Activated naive CD8-positive, alpha-beta T cell treated with anti-CD3 and anti-CD28 coated beads for 36 hours (primary cell): ENCODE measurements at places on chromosomes 13 and 19. TPM values are rescaled to one million over a fixed set of nuclear protein-coding genes. Genes with fewer than 3 reads are reported as not detected.
A peak's percentile ranks its signal among the peaks of the same experiment; 100 is the strongest.

DNA sequence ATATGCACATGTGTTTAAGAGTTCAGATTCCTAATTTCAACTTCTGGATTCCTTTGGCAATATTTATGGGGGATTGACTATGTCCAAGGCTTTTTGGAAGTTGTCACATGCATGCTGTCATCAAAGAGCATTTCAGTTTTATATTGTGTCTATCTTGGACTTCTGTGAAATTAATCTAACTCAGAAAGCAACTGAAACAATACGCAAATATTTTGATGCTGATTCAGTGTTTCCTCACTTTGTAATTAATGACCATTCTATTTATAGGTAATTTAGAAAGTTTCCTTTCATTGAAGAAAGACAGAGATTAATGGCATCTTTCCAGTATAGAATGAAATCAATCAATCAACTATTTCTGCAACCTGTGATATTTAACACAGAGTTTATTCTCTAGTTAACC lies 550.1 kb downstream of the PCDH9 start:
- H3K4me1 ChIP-seq: no peaks in the 10 kb centered on the region
- H3K4me3 ChIP-seq: no peak overlapping the region
- no peaks in the 10 kb centered on the region for H3K36me3 ChIP-seq
- H3K27ac ChIP-seq: no peak overlapping the region
- no peaks in the 10 kb centered on the region for H3K27me3 ChIP-seq
- DNase-seq: no peak

DNA sequence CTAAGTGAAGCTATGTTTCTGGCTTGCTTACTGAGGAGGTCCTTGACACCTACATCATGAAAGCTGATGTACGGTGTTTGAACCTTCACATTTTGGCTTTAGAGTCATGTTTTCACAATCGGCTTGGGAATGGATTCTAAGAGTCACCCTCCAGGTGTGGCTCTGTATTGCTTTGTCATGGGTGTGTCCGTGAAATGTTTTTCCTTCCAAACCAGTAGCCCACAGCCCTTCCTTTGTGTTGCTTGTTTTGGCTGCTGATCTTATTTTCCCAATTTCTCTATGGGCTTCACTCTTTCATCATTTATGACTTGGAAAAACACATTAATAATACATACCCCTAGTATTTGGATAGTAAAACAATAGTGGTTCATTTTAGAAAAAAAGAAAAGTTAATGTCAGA lies 240.6 kb downstream of the GGACT start:
- no peaks in the 10 kb centered on the region for H3K4me1 ChIP-seq
- H3K36me3 ChIP-seq: peaks cover 6% of the 10 kb centered on the region
- no peak overlapping the region for H3K4me3 ChIP-seq
- H3K27ac ChIP-seq: no peak overlapping the region
- DNase-seq: no peak

DNA sequence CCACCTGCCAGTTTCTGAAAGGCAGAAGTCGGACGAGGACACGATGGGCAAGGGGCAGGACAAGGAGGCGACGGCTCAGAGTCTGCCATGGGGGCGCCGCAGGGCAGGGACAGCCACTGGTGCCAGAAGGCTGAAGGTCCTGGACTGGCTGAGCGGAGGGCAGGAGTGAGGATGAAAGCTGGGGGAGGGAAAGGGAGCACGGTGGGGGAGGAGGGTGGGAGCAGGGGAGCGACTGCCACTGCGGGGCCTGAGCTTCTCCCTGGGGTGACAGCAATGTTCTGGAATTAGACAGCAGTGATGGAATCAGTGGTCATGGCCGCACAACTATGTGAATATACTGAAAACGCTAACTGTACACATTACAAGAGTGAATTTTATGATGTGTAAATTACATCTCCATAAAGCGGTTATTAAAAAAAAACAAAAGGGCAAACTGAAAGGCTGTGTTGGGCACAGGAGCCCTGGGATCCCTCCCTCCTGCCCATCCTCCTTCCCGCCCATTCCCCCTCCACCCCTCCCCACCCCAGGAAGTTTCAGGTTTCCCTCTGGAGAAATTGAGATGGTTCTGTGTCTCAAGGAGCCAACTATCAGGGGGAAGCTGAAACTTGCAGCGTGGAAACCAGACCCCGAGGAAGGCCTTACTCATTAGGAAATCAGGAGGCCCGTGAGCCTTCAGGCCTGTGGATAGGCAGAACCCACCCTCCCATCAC lies 15.9 kb downstream of the MLLT1 start:
- DNase-seq: no peak
- H3K27ac ChIP-seq: no peak overlapping the region
- no peaks in the 10 kb centered on the region for H3K27me3 ChIP-seq
- peaks cover 10% of the 10 kb centered on the region for H3K4me1 ChIP-seq

GRCh38 chr13:108705031-108705430 lies 75.6 kb downstream of the MYO16 start:
- no peaks in the 10 kb centered on the region for H3K4me1 ChIP-seq
- no peak for DNase-seq
- H3K27me3 ChIP-seq: peaks cover 6% of the 10 kb centered on the region

GRCh38 chr19:5536337-5536894 lies 31.3 kb downstream of the TINCR start:
- peaks cover 10% of the 10 kb centered on the region for H3K36me3 ChIP-seq
- no peak for DNase-seq
- H3K4me1 ChIP-seq: no peaks in the 10 kb centered on the region
- H3K27me3 ChIP-seq: peaks cover 28% of the 10 kb centered on the region
- no peak overlapping the region for H3K4me3 ChIP-seq

GRCh38 chr19:48419158-48419920 lies 25.9 kb downstream of the GRIN2D start:
- H3K36me3 ChIP-seq: no peaks in the 10 kb centered on the region
- DNase-seq: peak; percentile 79
- H3K27ac ChIP-seq: peak overlapping the region; percentile 71
- peak overlapping the region; percentile 60 for H3K4me3 ChIP-seq
- peaks cover 42% of the 10 kb centered on the region for H3K27me3 ChIP-seq

DNA sequence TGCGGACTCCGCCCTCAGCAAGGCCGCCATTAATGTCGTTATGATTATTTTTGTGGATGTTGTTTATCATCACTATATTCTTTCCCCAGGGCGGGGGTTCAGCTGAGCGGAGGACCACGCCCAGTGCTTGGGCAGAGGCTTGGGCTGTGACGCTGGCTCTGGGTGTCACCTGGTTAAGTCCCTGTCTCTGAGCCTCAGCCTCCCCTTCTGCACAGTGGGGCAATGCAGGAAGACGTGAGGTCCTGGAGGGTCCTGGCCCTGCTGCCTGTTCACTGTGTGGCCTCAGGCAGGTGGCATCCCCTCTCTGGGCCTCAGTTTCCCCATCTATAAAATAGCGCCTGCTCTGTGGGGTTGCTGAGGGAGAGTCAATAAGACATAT lies 32.5 kb downstream of the NFIC start:
- DNase-seq: no peak
- H3K27me3 ChIP-seq: no peaks in the 10 kb centered on the region
- H3K4me1 ChIP-seq: no peaks in the 10 kb centered on the region
- H3K36me3 ChIP-seq: peaks cover 3% of the 10 kb centered on the region

- no peak for DNase-seq
- no peak overlapping the region for H3K4me3 ChIP-seq
- no peaks in the 10 kb centered on the region for H3K27me3 ChIP-seq
- H3K4me1 ChIP-seq: no peaks in the 10 kb centered on the region
These were observed 458.1 kb upstream of the ARGLU1 start for GRCh38 chr13:107025991-107026390.

- peak; percentile 34 for DNase-seq
- no peak overlapping the region for H3K27ac ChIP-seq
- no peak overlapping the region for H3K4me3 ChIP-seq
- H3K27me3 ChIP-seq: peaks cover 11% of the 10 kb centered on the region
- H3K36me3 ChIP-seq: no peaks in the 10 kb centered on the region
These were observed 30.6 kb upstream of the IGSF23 start for GRCh38 chr19:44582581-44583265.

DNA sequence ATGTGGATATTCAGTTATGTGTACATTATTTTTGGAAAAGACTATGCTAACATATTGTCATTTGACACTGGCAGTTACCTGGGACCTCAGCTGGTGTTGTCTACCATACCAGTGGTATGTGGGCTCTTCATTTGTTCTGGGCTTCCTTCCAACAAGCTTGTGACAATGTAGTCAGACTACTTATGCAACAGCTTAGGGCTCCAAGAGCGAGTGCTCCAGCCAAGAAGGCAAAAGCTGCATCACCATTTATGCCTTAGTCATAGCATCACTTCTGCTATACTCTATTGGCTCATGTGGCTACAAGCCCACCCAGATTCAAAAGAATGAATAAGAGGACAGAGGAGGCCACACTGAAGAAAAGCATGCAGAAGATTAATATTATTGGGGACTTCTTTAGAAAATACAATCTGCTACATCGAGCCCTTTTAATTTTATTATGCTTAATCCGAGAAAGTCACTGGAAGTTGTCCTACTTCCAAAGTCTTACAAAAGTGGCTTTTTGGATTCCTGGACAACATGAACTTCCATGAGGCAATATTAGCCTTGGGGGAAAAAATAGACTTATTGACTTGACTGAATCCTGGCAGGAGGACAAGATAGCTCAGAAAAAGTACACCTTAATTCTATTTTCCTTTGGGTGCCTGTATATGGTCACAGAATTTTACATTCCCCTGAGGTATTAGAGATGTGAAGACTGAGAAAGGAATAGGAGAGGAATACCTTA lies 529.4 kb upstream of the HTR2A start:
- DNase-seq: no peak
- H3K36me3 ChIP-seq: no peaks in the 10 kb centered on the region
- no peaks in the 10 kb centered on the region for H3K27me3 ChIP-seq

DNA sequence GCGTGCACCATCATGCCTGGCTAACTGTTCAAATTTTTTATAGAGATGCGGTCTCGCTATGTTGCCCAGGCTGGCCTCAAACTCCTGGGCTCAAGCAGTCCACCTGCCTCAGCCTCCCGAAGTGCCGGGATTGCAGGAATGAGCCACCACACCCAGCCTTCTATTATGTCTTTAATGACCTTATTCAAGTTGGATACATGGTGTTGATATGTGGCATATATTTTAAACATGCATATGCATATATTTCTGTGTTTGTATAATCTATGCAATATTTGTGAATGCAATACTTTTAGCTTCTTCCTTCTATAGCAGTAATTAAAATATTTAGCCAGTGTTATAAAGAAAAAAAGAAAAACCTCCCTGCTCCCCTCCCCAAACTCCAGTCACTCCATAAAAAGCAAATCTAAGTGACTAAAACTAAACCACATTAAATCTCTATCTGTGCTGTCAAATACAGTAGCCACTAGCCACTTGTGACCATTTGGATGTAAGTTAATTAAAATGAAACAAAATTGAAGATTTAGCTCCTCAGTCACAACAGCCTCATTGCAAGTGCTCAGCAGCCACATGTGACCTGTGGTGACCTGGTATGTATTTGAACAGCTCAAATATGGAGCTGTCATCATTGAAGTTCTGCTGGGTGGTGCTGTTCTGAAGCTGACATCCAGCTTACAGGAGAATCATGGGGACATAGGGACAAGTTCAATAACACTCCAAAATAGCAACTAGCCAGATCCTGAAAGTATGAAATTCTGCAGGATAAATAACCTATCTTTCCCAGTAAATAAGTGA lies 27.4 kb downstream of the FCGBP start:
- H3K27ac ChIP-seq: no peak overlapping the region
- no peak for DNase-seq
- H3K36me3 ChIP-seq: peaks cover 3% of the 10 kb centered on the region
- no peak overlapping the region for H3K4me3 ChIP-seq
- H3K27me3 ChIP-seq: no peaks in the 10 kb centered on the region

CGB8 gene
- total RNA-seq: not detected

NPAS1 gene
- total RNA-seq: 0.91 TPM

TICAM1 gene
- total RNA-seq: 18.4 TPM

URAD gene
- total RNA-seq: not detected

NANOS3 gene
- total RNA-seq: 0.70 TPM

TSEN34 gene
- total RNA-seq: 16.4 TPM

C1QTNF9B gene
- total RNA-seq: not detected

CAPS gene
- 1.9 TPM for total RNA-seq

MED26 gene
- total RNA-seq: 16.0 TPM

ZNF681 gene
- total RNA-seq: 5.8 TPM
